ENCODE measurements at places on chromosomes 4 and X.

GRCh38 chr4:155597281-155597680, 69.4 kb upstream of the GUCY1A1 start:
- DNase-seq = no peak

DNA sequence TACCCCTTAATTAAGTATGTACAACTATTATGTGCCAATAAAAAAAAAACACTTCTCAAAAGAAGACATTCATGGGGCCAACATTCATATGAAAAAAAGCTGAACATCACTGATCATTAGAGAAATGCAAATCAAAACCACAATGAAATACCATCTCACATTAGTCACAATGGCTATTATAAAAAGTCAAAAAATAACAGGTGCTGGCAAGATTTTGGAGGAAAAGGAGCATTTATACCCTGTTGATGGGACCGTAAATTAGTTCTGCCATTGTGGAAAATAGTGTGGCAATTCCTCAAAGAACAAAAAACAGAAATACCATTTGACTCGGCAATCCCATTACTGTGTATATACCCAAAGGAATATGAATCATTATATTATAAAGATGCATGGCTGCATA, 229.9 kb downstream of the PAPSS1 start:
- no peak for DNase-seq

- no peak for DNase-seq
Measured at GRCh38 chrX:64456828-64457227, 61.6 kb upstream of the MTMR8 start.

DNA sequence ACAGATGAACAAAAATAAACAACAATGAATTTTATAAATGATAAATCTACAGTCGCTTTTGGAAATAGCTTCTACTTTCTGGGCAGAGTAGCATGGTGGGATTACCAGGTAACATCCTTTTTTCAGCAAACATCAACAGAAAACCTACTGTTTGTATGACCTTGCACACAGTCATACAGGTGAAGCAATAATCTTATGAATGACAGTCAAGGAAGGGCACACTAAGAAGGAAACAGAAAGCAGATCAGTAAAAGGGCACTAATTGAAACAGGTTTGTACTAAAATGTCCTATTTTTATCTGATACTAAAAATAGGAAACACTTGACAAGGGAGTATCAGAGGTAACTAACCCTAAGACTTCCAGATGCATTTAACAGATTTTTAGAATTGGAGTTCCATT, 108.9 kb downstream of the DLG3 start:
- no peak for DNase-seq

- no peak for DNase-seq
Measured at GRCh38 chr4:60812811-60813210, 387.3 kb upstream of the ADGRL3 start.

- DNase-seq = no peak
Measured at GRCh38 chr4:2084316-2084715, 25.2 kb downstream of the NAT8L start.

DNA sequence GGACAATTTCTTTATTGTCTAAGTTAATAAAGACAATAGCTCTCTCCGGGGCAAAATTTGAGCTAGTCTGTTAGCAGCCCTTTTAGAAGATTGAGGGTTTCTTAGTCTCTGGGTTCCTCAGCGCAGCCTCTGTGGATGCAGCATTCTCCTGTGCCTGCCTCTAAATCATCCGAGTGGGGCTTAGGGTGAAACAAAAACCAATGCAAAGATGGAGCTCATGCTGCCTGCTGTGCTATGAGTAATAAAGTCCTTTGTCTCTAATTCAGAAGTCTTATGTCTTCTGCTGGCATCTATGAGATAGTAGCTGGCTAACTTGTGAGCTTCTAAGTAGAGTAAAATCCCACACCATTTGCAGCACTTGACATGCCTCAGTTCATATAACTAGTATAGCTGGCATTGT, 67.9 kb downstream of the ANKRD50 start:
- no peak for DNase-seq

DNA sequence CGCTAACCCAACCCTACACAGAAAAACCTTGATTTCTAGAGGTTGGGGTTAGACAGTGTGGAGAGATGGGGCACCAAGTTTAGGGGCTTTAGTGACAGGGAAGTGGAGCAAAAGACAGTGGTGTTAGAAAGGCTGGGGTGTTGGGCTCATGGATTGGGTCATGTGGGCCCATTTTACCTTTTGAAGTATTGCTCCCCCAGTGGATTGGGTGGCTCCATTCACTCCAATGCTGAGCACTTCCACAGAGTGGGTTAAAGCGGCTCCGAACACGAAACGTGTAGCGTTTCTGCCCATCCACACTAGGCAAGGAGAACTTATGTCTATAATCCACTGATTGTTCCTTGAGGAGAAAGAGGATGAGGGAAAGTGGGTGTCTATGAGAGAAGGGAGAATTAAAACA, 2.3 kb downstream of the IL2RG start:
- DNase-seq = no peak

GRCh38 chrX:140526171-140526570, 21.3 kb upstream of the SOX3 start:
- no peak for DNase-seq

- no peak for DNase-seq
Measured at GRCh38 chrX:87873347-87873941, 355.8 kb downstream of the KLHL4 start.

DNA sequence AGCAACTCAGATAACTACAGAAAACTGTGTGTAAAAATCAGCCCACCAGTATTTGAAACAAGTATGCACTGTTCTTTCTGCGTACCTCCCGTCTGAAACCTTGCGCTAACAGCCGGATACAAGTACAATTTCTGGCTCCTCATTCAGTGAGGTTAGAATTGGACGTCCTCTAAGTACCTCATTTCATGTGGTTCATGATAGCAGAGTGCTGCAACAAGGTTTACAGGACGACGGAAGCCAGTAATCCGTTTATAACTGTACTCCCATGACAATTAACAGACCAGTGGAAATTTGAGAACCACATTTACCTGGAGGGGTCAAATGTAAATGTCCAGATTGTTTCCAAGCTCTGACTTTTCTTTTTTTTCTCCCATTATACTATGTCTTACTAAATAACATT, 52.9 kb upstream of the TENM3 start:
- DNase-seq = no peak

- no peak for DNase-seq
Measured at GRCh38 chr4:71027611-71028010, 34.2 kb downstream of the DCK start.

Measured in CD4-positive, alpha-beta T cell treated with Interleukin-2 at 100 ng/mL for 4 hours (primary cell).